ENCODE measurements at places on chromosomes 2 and 18.
A peak's percentile ranks its signal among the peaks of the same experiment; 100 is the strongest.

- no peak for DNase-seq
Measured at GRCh38 chr2:70943205-70943871, 7.6 kb downstream of the ATP6V1B1 start.

- DNase-seq: no peak
Measured at GRCh38 chr2:49165662-49166061, 11.3 kb upstream of the FSHR start.

- no peak for DNase-seq
Measured at GRCh38 chr2:58289029-58289428, 47.9 kb upstream of the FANCL start.

DNA sequence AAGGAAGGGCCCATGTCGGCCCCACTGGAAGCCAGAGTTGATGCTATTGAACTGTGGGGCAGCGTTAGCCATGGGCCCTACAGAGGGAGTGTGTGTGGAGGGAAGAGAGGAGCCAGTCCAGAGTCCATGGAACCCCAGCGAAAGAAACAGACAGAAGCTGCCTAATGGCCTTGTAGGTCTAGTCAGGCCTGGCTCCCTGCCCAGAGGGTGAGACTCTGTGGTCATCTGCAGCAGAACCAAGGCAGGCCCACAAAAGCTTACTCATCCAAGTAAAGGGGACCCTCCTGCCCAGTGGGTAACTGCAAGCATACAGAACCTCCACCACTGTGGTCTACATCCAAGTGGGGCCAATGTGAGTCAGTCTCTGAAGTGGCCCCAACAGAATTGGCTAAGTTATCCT, 439.8 kb downstream of the TGIF1 start:
- DNase-seq: peak; percentile 9

DNA sequence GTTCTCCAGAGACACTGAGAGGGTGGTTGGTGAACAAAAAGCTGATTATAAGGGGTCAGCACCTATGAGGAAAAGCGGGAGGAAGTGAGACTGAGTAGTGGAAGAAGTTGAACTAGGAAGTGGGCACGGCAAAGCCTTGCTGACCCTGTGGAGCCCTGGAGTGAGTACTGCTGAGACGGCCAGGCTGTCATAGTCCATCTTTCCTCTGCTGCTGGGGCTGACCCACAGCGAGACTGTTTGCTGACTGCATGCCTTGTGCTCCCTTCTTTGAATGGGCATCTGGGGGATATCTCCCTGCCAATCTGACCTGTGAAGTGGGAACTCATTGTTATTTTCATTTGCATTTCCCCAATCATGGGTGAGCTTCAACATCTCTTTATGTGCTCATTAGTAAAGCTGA, 92.4 kb upstream of the LDAH start:
- DNase-seq: no peak

DNA sequence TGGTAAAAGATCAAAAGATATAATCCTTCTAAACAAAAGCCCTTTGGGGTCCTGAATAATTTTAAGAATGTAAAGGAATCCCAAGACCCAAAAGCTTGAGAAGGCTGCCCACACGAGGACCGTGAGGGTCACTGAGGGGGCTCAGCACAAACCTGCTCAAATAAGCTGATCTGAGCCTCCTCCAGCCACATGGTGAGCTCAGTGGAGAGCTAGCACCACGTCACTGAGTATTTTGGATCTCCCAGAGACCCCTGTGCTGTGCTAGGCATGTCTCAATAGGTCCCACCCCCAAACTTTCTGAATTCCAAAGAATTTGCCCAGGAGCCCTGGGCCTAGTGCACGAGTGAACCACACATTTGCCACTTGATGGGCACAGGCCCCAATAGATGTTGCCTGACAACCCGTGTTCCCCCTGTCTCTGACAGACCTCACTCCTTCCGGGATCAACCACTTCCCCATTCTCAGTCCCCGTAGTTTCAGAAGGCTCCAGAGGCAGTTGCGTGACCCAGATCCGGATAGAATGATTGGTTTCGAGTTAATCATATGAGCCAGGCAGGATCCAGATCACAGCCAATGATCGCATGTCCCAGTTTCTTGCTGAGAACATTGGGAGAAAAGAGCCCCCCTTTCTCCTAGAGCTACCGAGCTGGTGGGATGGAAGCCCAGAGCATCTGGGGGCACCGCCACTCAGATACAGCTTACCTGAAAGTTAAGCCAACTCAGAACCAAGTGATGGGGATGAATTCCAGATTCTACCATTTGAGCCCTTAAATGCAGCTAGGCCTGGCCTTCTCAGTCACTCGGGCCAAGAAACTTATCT, 203.8 kb downstream of the TNS1 start:
- DNase-seq: no peak

GRCh38 chr2:501130-501529, 176.1 kb downstream of the TMEM18 start:
- DNase-seq: no peak

GRCh38 chr2:4931721-4932365, 760.3 kb upstream of the SOX11 start:
- DNase-seq: no peak

GRCh38 chr2:187959821-187960220, 331.9 kb upstream of the GULP1 start:
- DNase-seq: no peak

DNA sequence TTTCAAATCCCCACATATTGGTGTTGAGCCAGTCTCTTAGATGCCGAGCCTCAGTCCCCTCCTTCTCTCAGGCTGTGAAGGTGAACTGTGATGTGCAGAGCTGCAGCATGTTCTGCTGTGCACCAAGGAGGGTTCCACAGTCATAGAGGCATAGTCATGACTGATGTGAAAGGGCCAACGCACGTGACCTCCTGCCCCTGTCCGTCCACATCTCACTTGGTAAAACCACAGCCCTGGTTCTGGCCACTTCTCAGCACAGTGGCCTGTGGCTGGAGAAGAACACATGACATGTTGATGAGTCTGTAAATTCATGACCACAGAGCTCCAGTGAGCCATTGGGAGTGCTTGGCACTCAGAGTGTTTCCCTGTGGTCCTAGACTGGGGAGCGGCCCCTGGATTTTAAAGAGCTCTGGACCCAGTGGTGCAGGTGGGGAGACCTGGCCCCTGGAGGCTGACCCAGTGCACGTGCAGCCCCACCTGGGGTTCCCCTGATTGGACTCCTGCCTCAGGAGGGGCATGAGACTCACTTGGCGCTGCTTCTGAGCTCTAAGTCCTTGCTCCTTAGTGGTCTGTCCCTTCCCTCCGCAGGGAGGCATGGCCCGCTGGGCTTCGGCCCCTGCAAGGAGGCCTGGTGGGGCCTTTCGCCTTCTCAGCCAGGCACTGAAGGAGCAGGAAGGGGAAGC, 25.3 kb downstream of the INPP4A start:
- DNase-seq: no peak

GRCh38 chr18:5311301-5311989, 15.9 kb upstream of the ZBTB14 start:
- DNase-seq: no peak

GRCh38 chr2:235864733-235865515, 303.3 kb downstream of the GBX2 start:
- no peak for DNase-seq

DNA sequence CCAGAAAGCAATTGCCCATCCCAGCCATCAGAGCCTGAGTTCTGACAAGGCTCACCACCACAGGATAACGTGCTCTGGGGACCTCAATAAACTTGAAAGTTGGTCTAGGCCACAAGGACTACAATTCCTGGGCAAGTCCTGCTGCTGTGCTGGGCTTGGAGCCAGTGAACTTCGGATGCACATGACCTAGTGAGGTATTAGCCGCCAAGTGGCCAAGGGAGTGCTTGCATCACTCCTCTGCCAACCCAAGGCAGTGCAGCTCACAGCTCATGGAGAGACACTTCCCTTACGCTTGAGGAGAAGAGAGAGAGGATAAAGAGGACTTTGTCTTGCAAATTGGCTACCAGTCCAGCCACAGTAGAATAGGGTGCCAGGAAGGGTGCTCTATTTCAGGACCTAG, 219.6 kb downstream of the MBD2 start:
- peak; percentile 1 for DNase-seq

- no peak for DNase-seq
Measured at GRCh38 chr2:10352361-10352760, 49.7 kb downstream of the HPCAL1 start.

DNA sequence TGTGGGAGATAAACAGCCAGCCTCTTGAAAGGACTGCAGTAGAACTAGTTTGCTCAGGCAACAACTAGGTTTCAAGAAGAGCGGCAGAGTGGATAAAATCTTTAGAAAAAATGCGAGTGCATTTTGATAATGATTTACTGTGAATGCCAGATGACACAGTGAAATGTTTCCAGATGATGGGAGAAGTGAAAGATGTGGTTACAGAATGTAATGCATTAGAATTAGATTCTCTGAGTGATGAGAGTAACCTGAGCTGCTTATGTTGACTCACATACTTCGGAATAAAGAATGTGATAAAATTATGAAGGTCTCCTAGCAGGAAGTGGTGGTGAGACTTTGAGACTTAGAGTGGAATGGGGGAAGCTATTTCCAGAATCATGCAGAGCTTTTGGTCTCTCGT, 184.3 kb downstream of the GULP1 start:
- no peak for DNase-seq

GRCh38 chr18:62460851-62461300, 61.9 kb upstream of the ZCCHC2 start:
- DNase-seq: peak; percentile 99

GRCh38 chr2:241350878-241351639, 5.0 kb upstream of the FARP2 start:
- peak; percentile 93 for DNase-seq

DNA sequence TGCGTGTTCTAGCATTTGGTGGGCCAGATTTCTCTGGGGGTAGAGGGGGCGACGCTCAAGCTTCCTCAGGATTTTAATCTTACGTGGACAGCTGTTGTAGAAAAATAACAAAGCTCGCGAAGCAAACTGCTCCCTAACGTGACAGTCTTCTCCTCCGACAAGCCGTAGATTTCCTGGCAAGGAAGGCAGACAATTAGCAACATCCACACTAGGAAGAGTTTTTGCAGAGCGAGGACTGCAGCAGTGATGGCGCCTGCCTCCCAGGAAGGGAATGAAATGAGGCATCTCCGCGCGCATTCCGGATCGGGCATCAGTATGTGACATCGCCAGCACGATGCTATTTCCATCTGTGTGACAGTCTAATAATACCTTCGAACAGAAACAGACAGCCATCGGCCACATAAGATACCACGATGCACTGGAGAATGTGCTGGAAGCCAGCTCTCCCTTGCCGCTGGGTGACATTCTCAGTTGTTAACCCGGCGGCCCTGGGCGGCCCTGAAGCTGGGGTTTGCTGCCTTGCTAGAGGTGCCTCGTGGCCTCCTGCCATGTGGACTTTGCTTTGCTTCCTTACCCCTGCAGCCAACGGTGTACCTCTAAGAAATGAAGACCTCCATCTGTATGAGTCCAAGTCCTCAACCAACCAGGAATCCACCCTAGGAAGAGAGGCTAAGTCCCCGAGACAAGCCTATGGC, 101.8 kb upstream of the AGAP1 start:
- DNase-seq: no peak

DNA sequence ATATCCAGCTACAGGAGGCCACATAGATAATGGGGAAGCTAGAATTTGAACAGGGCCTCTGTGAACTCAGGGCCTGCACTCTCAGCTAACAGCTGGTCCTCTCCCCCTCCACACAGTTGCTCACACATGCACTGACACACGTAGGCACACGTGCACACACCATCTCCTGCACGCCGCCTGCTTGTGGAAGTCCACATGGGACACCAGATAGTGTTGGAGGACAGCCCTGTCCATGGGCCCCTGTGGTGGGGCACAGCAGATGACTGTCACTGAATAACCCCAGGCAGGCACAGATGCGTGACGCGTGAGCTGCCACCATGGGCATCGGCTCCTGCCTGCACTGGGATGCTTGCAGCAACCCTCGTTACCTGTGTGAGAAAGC, 52.9 kb downstream of the ADI1 start:
- no peak for DNase-seq

DNA sequence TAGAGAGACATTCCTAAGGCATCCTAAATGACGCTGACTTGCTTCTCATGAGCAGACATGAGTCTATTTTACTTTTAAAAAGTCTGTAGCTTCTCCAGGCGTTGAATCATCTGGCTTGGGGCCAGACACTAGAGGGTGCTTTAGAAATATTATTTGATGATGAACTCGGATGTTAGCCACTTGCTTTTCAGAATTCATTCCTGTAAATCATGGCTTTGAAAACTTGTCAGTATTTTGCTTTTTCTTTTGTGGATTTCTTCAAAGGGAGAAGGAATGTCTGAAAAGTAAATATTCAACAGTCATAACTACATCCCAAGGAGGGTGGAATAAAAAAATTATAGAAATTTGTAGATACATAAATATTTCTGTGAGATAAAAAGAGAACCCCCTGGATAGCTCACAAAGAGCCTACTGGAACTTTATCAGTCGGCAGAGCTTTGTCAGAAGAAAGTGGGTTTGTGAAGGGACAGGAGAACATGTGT, 370.8 kb downstream of the OSR1 start:
- peak; percentile 34 for DNase-seq

- DNase-seq: no peak
Measured at GRCh38 chr2:201150454-201151020, 32.4 kb upstream of the CASP10 start.

DNA sequence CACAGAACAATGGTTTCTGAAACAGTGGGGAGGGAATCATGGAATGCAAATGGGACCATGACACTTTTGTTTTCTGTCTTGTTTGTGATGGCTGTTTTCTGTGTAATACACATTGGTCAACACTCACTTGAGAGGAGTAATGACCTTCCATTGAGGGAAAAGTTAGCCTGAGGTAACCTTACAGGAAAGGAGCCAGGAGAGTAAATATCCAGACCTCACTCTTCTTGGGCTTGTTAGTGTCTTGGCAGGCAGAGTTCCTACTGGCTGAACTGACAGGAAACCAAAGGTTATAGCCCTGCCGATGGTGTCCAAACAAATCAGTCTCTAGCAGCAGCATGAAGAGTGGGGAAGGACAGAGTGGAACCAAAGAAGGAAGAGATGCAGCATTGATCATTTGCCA, 17.2 kb upstream of the RPRM start:
- no peak for DNase-seq

GRCh38 chr2:180618570-180618969, 361.8 kb upstream of the UBE2E3 start:
- DNase-seq: no peak

- no peak for DNase-seq
Measured at GRCh38 chr2:70691497-70692140, 76.4 kb downstream of the ADD2 start.

- DNase-seq: no peak
Measured at GRCh38 chr2:28662468-28663181, 89.0 kb upstream of the PPP1CB start.

DNA sequence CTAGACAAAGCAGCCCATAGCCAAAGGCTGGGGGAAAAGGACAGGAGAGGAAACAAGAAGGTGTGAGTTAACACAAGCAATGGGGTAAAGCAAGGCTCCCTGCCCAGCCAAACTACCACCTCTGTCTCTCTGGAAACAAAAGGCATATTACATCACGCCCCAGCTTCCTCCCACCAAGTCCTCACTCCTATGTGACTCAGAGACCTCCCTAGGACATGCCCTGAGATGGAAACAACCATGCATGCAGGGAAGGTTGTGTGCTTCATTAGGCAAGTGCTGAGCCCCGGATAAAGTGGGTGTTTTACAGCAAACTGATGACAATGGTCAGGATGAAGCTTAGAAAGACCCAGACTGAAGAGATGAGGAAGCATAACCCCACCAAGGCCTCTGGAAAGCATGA, 9.0 kb upstream of the ATRAID start:
- DNase-seq: no peak

Measured in HepG2 (cell line).